ENCODE measurements at places on chromosomes 5 and 9.

DNA sequence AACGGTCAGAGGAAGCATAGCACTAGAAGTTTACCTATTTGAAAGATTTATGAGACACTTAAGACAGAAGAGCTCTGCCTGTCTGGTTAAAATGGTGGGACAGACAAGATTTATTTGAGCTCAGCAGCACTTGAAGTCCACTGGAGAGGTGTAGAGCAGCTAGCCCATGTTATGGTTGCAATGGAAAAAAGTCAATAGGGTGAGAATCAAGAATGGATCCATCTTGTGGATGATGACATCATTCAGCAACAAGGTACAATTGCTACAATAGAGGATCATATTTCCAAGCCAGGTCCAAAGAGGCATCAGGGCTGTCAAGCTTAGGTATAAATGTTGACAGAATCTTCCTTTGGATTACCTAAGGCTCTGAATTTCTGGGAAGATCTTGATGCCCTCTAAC is 21.1 kb upstream of the ZNF131 start:
- DNase-seq: no peak

DNA sequence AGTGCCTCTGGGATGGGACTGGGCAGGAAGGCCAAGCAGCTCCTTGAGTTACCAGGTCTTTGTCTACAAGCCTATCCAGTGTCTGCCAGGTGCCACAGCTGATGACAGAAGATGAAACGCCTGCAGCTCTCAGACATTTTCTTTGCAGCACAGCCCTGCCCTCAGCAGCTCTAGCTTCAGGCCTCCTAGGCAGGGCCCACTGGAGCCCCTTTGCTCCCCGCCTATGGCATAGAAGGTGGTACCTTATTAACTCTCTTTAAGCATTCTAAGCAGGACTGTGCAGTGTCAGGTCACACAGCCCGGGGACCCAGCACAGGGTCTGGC is 1.3 kb upstream of the SKP1 start:
- no peak for DNase-seq

- DNase-seq: no peak
These were observed 143.4 kb downstream of the PALM2AKAP2 start for GRCh38 chr9:109923471-109923760.

- DNase-seq: peak; percentile 53
These were observed 74.7 kb downstream of the AOPEP start for GRCh38 chr9:94801234-94801633.

GRCh38 chr5:113202287-113202686 is 225.7 kb downstream of the DCP2 start:
- DNase-seq: no peak

DNA sequence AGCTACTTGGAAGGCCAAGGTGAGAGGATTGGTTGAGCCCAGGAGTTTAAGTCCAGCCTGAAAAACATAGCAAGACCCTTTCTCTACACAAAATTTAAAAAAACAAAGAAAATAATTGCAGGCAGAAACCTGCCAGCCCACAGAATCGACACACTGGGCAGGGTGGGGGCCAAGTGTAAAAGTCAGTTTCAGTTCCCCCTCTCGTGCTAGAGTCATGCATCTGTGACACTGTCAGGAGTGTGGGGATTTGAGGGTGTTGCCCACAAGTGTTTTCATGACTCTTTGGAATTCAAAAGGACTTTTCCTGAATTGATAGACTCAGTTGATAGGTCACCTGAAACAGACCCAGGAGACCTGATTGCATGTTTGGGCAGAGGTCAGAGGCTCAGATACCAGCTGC is 47.6 kb downstream of the PRRC2B start:
- DNase-seq: no peak

DNA sequence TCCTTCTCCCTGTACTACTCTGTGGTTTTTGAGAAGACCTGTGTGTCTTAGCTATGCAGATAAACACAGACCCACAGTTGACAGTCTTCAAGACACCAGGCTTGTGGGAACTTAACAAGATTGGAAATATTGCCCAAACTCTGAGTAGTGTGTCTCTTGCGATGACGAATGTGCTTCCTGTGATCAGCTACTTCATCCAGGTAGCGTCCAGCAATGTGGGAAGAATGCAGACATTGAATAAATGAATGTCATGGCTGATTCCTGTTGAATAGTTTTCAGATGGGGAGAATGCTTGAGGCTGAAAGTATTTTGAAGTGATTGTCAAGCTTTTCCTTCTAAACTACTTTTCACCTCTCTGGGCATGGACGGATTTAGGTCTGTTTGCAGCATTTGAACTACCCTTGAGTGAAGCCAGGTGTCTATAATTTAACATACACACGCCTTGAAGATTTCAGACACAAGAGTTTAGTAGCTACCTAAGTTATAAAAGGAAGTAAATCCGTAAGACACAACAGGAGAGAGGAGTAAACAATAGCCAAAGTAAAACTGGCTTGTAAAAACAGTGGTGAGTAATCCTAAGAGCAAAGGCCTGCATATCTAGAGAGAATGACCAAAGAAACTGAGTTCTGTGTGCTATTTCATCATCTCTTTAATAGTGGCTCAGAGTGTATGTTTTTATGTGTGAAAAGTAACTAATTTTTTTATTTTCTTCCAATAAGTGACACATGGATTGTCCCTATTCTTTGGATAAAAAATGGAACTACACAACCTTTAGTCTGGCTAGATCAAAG is 30.0 kb upstream of the ARL14EPL start:
- DNase-seq: peak; percentile 12

GRCh38 chr9:105639936-105640335 is 22.3 kb upstream of the TAL2 start:
- no peak for DNase-seq

GRCh38 chr5:167642779-167643517 is 648.5 kb upstream of the WWC1 start:
- peak; percentile 99 for DNase-seq

GRCh38 chr9:28951945-28952344 is 1378.7 kb upstream of the C9orf72 start:
- DNase-seq: no peak

DNA sequence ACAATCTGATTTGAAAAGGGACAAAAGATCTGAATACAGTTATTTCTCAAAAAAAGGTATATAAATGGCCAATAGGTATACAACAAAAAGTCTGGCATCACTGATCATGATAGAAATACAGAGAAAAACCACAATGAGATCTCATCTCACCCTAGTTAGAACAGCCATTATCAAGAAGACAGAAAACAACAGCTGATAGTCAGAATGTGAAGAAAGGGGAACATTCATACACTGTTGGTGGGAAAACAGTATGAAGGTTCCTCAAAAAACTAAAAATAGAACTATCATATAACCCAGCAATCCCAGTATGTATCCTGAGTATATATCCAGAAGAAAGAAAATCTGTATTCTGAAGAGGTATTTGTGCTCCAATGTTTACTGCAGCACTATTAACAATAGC is 75.7 kb upstream of the OR2K2 start:
- no peak for DNase-seq

GRCh38 chr5:135240781-135241360 is 158.2 kb downstream of the MACROH2A1 start:
- no peak for DNase-seq

GRCh38 chr9:15374310-15374709 is 48.4 kb upstream of the SNAPC3 start:
- no peak for DNase-seq

- peak; percentile 20 for DNase-seq
These were observed 191.3 kb downstream of the DMAC1 start for GRCh38 chr9:7608261-7608660.

DNA sequence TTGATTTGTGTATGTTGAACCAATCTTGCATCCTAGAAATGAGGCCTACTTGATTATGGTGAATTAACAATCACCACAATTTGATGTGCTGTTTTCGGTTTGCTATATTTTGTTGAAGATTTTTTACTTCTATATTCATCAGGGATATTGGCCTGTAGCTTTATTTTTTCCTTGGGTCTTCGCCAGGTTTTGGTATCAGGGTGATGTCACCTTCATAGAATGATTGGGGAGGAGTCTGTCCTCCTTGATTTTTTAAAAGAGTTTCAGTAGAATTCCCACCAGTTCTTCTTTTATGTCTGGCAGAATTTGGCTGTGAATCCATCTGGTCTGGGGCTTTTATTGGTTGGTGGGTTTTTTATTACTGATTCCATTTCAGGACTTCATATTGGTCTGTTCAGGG is 115.2 kb downstream of the CPLANE1 start:
- peak; percentile 40 for DNase-seq

DNA sequence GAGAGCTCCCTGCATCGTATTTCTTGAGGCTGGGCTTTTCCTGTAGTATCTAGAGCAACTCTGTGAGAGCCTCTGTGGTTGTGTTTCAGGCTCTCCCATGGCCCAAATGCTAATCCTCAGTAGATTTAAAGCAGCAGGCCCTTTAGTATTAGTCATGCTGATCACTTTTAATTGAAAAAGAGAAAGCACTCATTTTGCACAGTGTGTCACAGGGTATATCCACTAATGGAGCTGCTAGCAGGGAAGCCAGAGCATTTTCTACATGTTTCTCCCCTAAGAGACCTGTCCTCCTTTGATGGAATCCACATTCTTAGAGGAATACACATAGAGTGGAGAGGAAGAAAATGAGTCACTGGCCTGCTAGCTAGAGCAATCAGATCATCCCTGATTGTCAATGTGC is 348.5 kb downstream of the TMEM232 start:
- DNase-seq: peak; percentile 93

DNA sequence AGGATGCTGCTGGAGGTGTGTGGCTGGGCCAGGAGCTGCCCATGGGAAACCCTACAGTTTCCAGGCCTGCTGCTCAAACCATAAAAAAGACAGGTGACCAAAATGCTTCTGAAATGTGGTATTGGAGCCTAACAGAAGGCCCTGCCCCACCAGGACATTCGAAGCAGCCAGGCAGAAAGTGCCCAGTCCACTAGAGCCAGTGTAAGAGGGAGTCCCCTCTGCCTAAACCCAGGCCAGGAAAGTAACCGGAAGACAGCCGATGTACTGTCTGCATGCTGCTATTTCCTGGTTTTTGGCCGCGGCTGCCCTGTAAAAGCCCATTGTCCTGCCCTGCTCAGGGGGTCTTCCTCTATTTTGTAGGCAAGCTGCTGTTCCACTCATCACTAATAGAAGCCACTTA is 150.7 kb upstream of the IRX2 start:
- no peak for DNase-seq

GRCh38 chr5:137217599-137218200 is 281.4 kb downstream of the SPOCK1 start:
- DNase-seq: peak; percentile 93

- no peak for DNase-seq
These were observed 119.5 kb downstream of the CAAP1 start for GRCh38 chr9:26773056-26773455.

DNA sequence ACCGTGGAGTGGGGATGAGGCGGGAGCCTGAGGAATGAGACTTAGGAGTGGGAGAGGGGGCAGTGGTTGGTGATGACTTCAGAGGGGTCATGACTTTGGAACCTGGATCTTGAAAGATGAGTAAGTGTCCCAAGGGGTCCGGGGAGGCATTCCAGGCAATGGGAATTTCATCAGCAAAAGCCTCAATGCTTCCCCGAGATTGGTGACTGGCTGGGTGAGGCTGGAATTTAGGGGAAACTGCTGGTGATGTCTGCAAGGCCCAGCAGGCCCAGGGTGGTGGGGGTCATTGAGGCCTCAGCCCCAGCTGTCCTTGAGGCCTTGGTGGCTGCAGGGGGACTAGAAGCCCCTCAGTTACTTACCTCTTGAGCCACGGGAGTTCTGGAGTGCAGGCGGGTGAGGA is 7.5 kb downstream of the NDST1 start:
- peak; percentile 80 for DNase-seq

DNA sequence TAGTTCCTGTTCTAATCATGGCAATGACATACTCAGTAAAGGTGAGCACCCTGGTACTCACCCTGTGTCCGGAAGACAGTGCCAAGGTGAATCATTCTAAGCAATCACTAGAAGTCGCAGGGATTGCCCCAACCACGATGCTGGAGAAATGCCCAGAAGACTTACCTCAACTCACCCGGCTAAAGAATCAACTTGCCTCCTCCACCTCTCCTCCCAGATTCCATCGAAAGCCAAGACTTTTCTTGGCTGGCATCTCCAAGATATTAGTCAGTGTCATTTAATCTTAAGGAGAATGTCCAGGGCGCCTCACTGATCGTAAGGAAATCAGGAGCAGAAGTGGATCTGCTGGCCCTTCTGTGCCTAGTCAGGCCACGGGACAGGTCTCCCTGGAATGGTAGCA is 204.9 kb downstream of the ERCC6L2 start:
- peak; percentile 45 for DNase-seq

- DNase-seq: no peak
These were observed 17.9 kb downstream of the GOLGA2 start for GRCh38 chr9:128257907-128258306.

DNA sequence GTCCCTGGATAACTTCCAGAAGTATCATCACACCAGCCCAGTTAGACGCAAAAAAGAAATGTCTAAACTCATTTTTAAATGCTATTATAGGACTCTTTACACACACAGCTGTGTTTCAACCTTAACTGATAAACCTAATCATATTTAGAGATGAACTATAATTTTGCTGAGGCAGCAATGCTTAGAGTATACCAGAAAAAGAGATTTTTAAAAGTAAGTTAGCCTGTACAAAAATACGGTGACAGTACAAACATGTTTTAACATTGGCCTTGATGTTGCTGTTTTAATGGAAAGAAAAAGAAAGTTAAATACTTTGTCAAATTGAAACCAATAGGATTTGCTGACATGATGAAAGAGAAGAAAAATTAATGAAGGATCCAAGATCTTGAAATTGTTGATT is 1341.2 kb upstream of the CDH6 start:
- DNase-seq: no peak

DNA sequence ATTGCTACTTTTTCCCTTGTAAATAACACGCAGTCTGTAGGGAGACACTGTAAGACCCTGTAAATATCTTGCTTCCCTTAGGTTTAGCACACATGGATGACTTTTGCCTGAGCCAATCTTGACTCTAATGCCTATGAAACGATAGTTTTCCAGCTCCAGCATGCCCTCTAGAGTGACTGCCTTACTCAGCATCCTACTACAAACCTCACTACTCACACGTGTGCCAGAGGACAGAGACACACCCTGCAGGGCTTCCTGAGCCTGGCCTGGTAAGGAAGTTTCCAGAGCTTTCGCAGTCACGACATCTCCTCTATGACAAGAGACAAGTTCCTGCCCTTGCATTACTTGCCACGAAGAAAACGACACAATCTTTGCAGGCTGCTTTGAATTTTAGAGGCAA is 138.1 kb downstream of the ATPSCKMT start:
- peak; percentile 25 for DNase-seq

DNA sequence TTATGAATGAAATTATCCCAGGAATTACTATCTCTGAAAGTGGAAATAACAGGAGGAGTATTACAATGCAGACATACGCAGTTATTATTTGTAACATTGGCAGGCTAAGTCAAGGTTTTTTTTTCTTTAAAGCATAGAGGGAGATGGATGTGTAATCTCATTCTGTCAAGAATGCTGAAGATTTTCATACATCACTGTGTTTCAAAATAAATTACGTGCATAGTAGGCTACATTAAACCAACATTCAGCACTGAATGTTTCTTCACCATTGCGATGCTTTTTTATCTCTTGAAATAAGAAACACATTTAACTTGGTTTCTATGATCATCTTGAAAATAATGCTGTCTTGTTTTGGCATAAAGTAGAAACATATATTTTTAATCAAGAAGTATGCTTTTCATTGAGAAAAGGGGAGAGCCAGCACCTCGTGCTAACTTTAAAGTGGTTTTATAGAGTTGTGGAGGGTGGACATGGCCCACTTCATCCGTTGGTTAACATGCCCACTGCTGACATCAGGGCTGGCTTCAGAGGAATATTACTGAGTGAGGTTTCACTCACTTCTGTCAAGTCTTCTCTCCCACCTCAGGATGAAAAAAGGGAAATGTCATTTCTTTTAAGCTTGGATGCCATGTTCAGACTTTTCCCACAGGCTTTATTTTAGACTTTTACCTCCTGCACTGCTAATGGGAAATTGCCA is 203.6 kb upstream of the MEF2C start:
- DNase-seq: no peak
